ENCODE measurements at places on chromosomes 13 and 19.

DNA sequence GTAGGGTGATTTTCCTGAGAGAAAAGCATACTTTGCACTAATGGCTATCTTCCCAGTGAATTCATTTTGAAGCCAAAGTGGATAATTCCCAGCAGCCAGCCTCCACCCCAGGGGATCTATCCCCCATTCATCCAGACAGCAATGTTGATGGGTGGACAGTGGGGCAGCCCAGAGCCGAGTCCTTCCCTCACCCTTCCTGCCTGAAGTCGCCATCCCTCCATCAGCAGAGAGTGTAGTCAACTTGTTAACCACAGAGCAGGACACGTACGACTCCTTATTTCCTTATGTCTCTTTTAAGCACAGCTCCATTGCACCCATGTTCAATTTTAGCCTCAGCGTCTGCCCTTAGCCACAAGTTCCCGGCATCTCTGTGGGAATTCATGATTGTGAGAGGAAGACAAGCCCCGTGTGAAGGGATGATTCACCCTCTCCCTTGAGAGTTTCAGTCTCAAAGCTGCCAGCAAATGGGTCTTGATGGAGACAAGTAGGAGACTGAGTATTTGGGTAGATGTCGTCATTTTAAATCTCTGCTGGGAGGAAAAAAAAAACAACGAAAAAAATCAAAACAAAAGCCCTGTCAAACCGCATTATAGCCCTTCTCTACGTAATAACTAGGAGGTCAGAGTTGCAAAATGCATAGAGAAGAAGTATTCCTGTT is 58.3 kb upstream of the MEDAG start:
- DNase-seq = no peak

DNA sequence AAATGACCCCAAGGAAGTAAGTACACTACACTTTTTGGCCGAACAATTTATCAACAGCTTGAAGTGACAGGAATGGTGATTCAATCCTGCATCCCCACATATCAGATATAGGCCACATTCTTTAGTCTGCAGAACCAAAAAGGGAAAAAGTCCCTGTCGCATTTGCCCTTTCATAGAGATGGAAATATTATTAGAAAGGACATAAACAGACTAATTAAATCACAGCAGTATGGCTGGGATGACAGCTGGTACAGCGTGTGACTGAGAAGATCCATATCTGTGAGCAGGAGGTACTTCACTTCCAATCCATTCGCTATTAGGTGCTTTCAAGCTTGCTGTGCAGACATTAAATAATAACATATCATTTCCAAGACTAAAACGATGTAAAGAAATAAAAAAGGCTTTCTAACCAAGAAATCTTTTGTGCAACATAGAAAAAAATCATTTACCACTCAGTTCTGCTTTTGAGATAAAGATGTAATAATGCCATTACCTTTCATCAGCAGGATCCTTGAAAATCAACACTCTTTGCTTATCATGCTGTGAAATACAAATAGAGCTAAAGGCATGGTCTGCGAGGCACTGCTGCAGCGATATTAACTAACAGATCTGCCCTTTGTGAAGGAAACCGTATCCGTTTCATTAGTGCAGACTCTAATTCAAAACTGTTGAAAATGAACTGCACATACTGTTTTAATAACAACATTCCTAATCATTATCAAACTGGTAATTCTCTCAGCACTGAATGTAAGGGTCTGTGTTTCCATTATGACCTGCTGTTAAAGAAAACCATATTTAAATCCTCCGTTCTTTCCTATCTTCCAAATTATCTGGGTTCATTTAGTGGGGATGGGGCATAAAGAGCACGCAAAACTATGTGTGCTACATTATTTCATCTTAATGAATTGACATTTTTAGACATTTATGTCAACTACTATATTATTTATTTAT is 245.6 kb downstream of the DACH1 start:
- no peak for DNase-seq

GRCh38 chr13:78420814-78421213 is 182.5 kb downstream of the POU4F1 start:
- DNase-seq = no peak

DNA sequence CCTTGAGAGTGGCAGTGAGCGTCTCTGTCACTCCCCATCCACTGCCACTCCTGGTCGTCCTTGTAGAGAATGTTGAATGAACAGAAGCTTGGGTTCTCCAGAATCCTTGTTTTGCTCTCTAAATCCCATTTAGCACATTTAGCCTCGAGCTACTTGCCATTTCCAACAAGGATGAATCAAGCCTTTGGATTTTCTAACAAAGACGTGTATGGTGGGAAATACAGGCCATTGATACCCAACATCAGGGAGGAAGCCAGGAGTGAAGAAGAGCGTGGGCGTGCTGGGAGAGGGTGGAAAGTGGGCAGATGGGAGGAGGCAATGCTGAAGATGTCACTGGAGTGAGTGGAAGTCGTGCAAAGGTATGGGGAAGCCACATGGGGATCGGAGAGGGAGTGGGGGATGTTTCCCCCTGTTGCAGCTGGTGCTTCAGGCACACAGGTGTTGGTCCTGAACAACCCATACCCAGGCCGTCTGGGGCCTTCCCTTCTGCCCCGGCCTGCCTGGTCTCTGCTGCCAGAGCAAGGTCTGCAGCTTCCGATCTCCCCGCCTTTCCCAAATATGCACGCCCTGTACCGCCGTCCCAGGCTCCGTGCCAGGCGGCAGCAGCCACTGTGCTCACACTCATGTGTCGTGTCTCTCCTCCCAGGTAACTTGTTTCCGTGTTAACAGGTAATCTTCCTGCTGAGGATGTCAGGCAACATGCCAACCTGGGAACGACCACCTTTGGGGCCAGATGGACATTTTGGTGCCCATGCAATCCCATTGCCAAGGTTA is 48.7 kb downstream of the ZIC5 start:
- DNase-seq = no peak

DNA sequence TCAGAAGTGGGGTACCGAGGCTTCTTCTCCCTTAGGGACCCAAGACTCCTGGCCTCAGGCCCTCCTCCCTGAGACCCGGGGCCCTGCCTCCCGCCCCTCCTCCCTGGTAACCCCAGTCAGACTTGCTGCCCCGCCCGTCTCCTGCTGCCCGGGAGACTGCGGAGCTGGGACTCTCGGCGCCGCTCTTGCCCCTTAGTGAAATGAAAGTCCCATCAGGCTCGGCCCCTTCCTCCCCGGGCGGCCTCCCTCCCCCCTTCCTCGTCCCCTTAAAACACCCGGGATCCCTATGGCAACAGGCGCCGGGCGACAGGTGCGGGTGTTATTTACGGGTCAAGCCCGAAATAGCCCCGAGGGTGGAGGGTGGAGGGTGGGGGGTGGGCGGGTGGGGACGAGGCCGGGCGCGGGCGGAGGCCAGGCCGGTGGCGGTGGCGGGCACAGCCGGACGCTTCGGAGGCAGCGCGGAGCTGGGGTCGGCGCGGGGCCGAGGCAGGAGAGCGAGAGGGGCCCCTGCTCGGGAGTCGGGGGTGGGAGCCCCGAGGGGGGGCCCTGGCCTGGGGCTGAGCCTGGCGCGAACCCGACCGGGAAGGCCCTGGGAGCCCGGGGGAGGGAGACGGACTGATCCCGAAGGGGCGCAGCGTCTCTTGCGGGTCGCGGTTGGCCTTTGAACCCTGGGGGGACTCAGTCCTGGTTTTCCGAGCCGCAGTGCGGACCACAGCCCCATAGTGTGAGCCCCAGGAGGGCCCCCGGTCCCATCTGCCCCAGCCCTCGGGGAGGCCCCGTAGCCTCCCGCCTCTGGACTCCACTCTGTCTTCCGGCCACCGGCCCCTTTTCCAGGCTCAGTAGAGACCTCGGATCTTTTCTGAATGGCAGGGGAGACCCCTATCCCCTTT is at the start of gene CACNG6:
Gene CACNG6 (plus strand): TSS at position 414 of the 890 bp plus-strand sequence. CDS start 1,241 bp downstream, outside the sequence.
- no peak for DNase-seq

DNA sequence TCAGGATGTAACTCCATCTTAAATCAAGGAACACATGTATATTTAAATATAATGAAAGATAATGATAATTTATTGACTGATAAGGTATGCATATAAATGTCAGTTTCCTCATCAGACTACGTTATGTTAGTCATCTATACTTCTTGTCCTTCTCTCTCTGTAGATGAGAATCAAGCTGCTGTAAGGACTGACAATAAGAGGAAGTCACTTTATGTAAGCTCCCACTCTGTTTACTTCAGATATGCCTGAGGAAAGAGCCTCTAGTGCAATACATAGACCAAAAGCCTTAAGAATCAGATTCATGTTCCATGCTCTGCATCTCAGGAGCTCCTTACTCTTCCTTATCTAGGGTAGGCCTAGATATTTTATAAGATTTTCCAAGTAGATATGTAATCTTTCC is 9.6 kb upstream of the SLITRK6 start:
- DNase-seq = no peak

DNA sequence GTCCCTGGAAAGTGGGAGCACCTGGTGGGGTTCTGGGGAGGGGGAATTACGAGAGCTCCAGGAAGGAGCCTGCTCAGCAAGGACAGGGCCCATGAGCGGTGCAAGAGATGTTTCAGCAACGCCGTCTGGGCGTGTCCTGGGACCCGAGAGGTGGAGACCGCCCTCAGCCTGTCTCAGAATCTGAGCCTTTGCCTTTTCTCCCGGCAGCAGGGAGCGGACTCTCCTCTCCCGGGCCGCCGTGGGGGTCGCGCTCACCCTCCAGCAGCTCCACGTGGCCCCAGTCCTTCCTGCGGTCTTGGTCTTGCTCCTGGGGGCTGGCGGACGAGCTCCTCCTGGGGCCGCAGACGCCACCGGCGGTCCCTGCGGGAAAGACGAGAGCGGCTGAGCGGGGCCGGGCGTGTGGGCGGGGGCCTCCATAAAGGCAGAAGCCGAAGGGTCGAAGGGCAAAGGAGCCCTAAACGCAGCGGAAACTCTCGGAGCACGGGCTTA is 714 bp downstream of the POLRMT start:
- no peak for DNase-seq

DNA sequence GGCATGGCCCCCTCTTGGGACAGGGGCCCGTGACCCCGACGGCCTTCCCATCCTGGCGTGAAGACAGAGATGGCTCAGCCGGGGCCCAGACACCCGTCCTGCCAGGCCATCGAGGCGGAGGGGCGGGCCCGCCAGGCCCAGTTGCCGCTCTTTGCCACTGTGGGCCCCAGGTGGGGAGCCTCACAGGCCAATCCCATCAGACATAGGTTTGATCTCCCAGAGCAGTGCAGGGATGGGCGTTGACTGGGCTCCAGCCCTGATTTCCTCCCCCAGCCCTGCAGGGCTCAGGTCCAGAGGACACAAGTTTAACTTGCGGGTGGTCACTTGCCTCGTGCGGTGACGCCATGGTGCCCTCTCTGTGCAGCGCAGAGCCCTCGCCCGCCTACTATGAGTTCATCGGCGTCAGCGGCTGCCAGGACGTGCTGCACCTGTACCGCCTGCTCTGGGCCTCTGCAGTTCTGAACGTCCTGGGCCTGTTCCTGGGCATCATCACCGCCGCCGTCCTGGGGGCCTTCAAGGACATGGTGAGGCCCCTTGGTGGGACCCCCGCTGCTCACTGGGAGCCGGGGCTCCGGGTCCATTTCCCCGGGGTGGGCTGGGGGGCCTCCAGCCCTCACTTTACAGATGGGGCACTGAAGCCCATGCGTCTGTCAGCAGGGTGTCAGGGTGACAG is 42.4 kb downstream of the TMEM255B start:
- no peak for DNase-seq

DNA sequence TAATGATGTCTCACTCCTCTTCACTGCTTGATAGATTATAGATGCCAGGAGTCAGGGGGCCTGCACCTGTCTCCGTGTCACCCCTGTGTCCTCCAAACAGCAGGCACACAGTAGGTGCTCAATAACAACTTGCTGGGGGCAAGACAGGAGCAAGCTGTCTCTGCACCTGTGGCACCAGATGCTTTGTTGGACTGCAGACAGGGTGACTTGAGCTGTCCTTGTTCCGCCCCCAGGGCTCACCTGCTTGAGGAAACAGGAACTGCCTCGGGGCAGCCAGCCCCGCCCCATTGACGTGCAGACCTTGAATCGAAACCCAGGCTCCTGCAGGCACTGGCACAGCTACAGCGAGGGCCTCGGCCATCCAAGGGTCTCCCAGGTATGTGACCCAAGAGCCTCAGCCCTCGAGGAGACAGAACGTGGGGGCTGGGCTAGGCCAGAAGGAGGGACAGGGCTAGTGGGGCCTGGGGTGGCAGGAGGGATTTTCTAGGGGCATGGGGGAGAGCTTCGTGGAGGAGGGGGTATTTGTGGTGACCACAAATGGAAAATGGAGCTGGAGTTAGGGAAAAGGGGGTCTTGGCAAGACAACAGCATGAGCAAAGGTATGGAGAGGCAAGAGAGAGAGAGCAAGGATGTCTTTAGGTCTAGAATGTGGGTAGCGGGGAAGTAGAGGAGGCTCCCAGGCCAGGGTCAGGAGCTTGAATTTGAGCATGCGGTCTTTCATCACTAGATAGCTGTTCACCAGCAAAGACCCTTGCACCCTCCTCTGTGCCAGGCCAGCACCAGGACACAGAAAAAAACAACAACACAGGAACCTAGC is at the start of gene HSH2D:
Gene HSH2D (plus strand): TSS at position 287 of the 817 bp plus-strand sequence. CDS start 5,066 bp downstream, outside the sequence.
- peak; percentile 47 for DNase-seq

GRCh38 chr19:49264258-49264657 is 60.7 kb downstream of the SLC6A16 start:
- no peak for DNase-seq

DNA sequence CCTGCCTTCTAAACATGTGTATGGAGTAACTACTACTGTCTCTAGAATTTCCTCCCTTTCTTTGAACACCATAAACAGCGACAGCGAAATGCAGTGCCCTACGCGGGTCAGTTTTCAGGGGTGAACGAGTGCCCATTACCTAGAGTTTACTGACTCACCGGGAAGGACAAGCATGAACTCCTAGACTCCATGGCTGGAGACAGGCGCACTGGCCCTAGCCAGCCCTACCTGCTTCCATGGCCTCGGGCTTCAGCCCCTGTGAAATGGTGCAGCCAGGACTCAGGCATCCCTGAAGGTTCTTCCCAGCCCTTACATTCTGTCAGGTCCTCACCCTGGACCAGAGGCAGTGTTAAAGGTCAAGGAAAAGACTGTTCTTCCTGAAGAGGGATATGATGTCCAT is 8.5 kb downstream of the RANBP3 start:
- DNase-seq = no peak

DNA sequence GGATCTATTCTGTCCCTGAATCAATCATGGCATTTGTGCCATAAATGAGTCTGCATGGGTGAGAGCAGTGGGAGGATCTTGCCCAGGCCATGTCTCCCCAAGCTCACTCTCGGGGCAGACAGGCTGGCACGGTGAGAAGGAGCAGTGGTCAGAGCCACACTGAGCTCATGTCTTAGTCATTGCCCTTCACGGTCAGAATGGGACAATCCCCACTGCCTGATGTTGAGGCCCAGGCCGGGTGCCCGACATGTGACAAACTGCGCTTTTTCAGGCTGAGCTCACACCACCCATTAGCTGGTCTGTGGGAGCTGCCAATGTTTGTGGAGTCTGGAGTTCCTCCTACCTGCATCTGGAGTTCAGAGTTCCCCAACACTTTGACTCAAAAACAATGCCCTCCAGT is 481.9 kb downstream of the COG6 start:
- DNase-seq = no peak

All from stimulated activated CD4-positive, alpha-beta T cell treated with anti-CD3 and anti-CD28 coated beads, Interleukin-15, amount 100 ng/mL, for 1 hour (primary cell).